GM06990 (cell line): ENCODE measurements at places on chromosomes 1 and 21.

- DNase-seq, result no peak
Observed at GRCh38 chr1:201376464-201377374, 761 bp downstream of the TNNT2 start.

DNA sequence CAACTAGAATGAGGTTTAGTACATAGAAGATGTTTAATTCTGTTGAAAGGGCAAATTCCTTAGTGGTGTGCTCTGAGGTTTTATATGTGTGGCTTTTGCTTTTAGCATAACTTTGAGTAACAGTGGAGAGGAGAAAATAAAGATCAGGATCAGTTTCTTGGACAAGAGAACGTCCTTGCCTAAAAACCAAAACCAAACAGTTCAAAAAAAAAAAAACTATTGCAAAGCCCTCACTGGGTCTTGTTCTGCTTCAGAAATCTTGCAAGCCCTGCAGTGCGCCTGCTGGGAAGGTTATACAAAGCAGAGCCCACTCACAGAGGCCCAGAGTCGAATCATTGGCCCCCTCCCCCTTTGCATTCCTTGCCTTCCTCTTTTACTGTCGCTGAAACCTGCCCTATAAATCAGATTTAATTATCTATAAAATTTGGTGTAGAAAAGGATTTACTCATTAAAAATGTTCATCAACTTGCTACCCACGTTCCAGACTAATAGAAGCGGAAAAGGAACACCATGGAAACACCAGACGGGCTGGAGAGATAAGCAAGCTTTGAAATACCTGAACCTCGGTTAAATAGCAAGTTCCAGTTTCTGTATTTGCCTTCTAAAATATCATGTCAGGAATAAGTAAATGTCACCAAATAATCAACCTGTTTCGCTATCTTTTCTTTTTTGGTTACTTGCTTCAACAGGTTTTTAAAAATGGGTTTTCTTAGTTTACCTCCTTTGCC lies 201.6 kb upstream of the PTBP2 start:
- DNase-seq, result no peak

- no peak for DNase-seq
Observed at GRCh38 chr1:8460784-8461183, 142.9 kb downstream of the SLC45A1 start.

- DNase-seq, result no peak
Observed at GRCh38 chr1:65114322-65114721, 33.7 kb upstream of the AK4 start.

GRCh38 chr1:184416481-184416880 lies 29.7 kb downstream of the C1orf21 start:
- DNase-seq, result no peak
